Stimulated activated naive CD4-positive, alpha-beta T cell (primary cell): ENCODE measurements at places on chromosomes 11 and 22.
A peak's percentile ranks its signal among the peaks of the same experiment; 100 is the strongest.

DNA sequence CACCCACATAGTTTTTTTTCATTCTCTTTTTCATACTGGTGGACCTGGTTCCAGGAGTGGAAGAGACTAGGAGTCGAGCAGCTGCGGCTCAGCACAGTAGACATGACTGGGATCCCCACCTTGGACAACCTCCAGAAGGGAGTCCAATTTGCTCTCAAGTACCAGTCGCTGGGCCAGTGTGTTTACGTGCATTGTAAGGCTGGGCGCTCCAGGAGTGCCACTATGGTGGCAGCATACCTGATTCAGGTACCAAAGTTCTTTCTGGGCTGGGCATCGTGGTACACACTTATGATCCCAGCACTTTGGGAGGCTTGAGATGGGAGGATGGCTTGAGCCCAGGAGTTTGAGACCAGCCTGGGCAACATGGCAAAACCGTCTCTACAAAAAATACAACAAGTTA lies 4.2 kb downstream of the PTPMT1 start:
- no peak for DNase-seq

DNA sequence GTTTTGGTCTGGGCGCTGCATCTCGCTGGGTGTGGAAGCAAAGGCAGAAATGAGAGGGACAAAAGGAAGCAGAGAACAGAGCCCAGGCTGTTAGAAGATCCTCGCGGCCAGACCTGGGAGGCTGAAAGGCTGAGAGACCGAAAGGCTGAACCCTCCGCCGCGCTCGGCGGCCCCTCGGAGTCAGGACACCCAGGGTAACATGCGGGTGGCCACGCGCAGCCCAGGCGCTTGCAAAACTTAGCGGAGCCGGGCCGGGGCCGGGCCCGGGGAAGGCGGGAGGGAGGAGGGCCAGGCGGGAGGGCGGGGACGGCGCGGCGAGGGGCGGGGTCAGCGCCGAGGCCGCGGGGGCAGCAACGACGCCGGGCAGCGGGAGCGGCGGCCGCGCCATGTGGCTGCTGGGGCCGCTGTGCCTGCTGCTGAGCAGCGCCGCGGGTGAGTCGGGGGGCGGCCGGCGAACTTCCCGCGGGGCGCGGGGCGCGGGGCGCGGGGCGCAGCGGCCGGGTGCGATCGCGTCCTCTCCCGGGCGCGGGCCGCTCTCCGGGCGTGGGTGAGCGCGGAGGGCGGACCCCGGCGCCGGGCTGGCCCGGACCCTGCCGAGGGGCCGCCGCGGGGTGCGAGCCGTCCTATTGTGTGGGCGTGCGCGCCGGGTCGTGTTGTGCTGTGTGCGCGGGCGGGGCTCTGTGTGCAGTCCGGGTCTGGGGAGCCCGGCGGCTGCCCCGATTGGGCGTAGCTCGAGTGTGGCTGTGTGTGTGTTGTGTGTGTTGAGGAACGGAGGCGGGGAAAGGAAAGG lies at the start of gene LDLRAD3:
LDLRAD3 (plus strand) TSS at position 350 of the 790 bp plus-strand sequence; CDS start at position 387, 37 bp downstream.
- no peak for DNase-seq

DNA sequence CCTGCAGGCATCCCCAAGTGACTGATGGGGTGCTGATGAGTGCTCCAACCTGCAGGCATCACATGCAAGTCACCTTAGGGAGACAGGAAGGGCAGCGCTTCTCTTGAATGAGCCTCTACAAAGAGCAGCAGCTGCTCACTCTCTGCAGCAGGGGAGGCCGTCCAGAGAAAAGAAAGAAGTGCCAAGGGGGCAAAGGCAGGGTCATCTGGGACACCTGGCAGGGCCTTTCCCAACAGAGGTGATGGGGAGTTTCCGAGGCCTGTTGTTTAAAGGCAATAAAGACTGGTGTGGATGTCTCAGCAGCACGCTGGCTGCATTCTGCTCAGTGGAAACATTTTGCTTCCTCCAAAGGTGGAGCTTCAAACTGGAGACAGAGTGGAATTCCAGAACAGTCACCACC lies 113.7 kb downstream of the ETS1 start:
- no peak for DNase-seq

DNA sequence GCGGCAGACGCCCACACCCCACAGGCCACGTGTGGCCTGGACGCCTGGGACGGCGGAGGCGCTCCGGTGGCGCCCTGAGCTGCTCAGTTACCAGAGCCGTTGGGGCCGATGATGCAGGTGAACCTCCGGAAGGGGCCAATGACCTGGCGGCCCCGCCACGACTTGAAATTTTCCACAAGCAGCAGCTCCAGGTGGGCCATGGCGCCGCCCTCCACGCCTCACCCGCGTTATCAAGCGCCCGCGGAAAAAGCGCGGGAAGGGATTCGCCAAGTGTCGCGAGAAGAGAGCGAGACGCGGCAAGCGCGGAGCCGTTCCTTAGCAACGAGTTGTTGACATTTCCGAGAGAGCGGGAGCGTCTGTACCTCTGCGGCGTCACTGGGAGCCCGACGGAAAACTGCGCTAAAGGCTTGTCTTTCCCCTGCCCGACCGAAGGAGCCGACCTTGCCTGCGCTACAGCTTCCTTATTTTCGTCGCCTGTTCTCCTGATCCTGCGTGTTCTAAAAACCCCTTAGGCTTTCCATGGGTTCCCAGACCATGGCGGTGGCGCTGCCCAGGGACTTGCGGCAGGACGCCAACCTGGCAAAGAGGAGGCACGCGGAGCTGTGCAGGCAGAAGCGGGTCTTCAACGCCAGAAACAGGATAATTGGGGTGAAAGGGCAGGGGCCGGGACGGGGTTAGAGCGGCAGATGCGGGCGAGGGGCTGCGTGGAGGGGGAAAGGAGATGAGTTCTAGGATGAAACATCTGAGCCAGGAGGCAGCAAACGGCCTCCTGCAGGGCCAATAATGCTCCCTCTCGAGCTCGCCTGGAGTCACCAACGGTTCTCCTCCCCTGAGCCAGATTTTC lies at the start of the genes RIBC2 and SMC1B:
RIBC2 (plus strand) TSS at position 326 of the 844 bp plus-strand sequence; CDS start at position 520, 194 bp downstream.
SMC1B (minus strand) TSS at position 232 of the 844 bp plus-strand sequence; CDS start at position 200, 32 bp downstream.
- peak; percentile 77 for DNase-seq

- no peak for DNase-seq
Observed at GRCh38 chr11:12543596-12544415, 130.4 kb upstream of the TEAD1 start.

DNA sequence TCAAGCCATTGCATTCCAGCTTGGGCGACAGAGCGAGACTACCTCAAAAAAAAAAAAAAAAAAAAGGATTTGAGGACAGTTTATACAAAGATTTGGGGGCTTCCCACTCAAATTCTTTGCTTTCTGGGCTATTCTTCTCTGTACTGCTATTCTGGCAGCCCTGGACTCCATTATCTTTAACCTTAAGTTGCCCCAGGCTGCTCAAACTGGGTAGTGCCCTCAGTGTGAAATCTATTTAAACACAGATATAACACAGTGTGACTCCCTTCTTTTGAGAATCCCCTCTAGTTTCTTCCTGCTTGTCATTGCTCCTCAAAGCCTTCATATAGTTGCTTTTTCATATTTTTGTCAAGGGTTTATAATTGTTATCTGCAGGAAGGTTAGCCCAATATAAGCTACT lies 49.5 kb upstream of the WEE1 start:
- no peak for DNase-seq
